ENCODE measurements at places on chromosomes 3 and 15. TPM values are rescaled to one million over a fixed set of nuclear protein-coding genes. Genes with fewer than 3 reads are reported as not detected.

Gene HACD2
- 48.7 TPM for total RNA-seq

DNA sequence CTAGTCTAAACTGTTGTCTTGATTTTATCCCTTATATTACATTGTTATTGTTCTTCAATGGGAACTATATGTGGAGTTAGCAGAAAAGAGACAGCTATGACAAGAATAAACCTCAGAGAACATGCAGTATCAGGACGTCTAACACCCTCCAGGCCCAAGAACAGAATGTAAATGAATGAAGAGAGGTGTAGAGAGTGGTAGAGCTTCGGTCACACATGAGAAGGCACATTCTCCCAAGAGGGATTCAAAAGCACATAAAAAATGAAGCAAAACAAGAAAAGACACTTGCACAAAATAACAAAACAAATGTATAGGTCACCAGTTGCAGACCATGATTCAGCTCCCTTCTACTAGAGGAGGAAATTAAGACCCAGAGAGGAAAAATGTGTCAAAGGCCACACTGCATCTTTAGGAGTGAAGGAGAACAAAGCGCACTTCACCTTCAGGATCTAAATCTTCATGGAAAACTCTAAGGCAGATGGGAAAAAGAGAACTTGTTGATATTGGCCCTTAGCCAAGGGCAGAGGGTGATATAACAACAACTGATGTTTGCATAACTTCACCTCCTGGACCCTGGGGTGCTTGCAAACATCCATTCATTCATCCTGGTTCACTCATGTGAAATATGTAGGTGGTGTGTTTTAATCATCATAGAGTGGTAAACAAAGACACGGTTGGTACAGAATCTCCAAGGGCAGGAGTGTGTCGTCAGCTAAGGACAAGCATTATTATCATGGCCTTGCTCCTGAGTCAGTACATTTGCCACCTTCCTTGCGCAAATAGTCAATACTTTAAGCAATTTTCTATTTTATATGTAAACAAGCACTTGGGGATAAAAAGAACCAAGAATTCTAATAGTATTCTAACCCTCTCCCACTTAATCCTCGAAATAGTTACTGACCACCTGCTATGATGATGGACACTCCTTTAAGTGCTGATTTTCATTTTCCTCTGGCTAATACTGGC is 8.8 kb downstream of the NEK10 start:
- peak; percentile 18 for DNase-seq

DNA sequence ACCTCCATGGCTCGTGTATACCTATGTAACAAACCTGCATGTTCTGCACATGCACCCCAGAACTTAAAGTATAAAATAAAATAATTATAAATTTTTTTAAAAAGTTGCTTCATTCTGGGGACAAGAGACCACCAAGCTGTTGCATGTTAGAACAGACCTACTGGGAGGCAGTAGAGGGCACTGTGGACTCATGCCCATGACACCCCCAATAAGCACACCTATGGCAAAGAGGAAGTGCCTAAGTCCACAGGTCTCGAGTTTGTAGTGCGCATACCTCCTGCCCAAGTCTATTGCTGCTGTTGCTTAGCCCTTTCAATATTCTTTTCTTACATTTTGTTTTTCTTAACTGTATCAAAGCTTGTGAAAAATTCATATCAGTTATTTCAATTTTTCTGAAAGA is 267.9 kb upstream of the THBS1 start:
- DNase-seq = no peak

GRCh38 chr3:53724566-53724965 is 121.7 kb downstream of the CHDH start:
- DNase-seq = no peak

DNA sequence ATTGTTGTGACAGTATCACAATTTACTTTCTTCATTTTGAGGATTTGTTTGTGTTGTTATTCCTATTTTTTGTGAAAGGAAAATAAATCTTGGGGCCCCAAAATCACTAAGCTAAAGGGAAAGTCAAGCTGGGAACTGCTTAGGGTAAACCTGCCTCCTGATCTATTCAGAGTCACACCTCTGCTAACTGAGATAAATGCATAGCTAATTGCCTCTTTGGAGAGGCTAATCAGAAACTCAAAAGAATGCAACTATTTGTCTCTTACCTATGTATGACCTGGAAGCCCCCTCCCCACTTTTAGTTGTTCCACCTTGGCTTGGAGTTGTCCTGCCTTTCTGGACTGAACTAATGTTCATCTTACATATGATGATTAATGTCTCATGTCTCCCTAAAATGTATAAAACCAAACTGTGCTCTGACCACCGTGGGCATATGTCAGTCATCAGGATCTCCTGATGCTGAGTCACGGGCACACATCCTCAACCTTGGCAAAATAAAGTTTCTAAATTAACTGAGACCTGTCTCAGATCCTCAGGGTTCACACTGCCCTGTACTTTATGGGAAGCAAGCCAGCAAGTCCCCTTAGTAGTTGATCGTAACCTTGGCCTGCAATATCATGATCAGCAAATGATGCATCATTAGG is 523.2 kb upstream of the GOLIM4 start:
- peak; percentile 60 for DNase-seq

DNA sequence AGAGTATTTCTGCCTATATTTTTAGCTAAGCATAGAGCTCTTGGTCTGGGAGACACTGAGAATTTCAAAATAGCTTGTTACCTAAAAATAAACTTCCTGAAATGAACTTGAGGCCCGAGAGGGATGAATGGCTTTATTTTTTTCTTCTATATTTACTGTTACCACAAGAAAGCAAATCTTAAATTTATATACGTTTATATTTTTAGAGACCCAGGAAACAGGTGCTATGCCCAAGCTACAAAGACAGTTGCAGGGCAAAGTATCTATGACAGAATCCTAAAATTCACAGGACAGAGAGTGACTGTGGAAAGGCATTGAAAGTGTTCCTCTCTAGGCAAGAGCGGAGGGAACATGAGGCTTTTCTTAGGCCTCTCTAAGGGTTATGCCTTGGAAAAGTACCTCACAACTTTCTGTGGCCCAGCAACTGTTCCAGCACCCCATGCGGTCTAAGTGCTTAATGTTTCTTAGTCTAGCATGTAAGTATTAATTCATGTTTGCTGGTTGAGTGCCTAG is 36.5 kb downstream of the TGFBR2 start:
- no peak for DNase-seq

- DNase-seq = no peak
Measured at GRCh38 chr3:46713050-46713897, 4.4 kb downstream of the PRSS50 start.

Gene GOLGA8N
- 0.80 TPM for total RNA-seq

- DNase-seq = no peak
Measured at GRCh38 chr15:91884606-91885005, 31.1 kb downstream of the SLCO3A1 start.

Gene LRRIQ4
- not detected for total RNA-seq

DNA sequence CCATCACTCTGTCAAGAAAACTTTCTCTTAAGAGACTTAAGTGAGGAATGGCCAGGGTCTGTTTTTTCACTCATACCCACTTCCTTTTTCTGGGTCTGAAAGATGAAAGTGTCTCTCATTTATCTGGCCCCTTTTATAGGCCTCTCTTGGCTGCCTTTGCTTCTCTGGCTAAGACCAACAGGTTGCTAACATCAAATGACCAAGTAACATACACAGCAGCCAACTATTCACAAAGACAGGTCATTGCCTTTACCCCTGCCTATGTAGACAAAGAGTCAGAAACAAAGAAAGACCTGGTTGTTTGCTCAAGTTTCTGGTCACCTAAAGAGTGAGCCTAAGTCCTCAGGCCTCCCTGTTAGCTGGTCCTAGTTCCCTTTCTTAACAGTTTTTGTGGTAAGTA is 24.0 kb upstream of the CSTA start:
- DNase-seq = no peak

GRCh38 chr3:40871394-40871793 is 327.9 kb upstream of the CTNNB1 start:
- DNase-seq = no peak
